Esophagus mucosa (tissue), 1 donor: ENCODE measurements at places on chromosomes 6 and 20.

DNA sequence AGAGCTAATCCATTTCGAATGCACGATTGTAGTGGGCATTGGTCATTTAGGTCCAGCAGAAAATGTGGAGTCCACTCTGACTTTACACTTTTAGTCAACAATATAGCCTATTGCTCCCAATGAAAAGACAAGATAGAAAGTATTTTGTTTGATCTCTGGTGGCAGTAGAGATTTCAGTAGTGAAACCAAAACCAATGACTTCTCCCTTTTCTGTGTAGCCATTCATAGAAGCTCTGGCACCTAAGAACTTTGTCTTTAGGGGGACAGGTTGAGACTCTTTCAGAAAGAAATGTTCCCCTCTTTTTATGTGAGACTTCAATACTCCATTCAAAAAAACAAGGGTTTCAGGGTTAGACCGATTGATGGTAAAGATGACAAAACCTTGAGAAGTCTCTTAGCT lies 510.8 kb upstream of the POU3F2 start:
- ATAC-seq = no peak

DNA sequence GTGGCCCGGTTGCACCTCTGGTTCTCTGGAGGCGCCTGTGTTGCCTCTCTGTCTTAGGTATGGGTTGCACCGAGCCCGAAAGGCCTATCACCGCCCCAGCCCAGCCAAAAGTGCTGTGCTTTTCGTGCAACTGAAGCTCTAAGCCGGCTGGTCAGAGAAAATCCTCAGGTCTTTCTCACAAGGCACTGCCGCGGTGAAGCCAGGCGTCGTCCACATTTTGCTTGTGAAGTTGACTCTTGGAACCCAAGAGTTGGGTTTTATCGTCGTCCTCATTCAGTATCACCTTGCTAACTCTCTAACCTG lies 726 bp upstream of the EMILIN3 start:
- no peak for ATAC-seq

GRCh38 chr6:22102671-22103070 lies 194.2 kb downstream of the PRL start:
- ATAC-seq = no peak

GRCh38 chr6:112335736-112336135 lies 11.4 kb upstream of the RFPL4B start:
- no peak for ATAC-seq

DNA sequence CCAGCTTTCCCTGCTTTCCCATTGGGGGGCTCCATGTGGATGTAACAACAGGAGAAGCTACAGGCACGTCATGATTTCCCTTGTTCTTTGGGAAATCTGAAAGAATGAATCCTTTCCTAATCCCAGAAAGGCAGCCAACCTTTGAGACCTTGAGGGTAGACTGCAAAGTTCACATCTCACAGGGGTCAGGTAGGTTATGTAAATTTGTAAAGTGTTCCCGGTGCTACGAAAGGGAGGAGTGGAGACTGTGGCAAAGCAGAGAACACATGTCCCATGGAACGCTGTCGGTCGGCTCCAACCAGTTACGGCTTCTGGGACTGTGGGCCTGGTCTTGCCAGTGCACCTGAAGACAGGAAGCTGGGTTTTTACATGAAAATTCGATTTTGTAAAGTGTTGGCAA lies 85.1 kb downstream of the RSPH3 start:
- ATAC-seq = no peak

- peak; percentile 88 for ATAC-seq
These were observed 42.7 kb upstream of the EZR start for GRCh38 chr6:158861686-158862381.

- no peak for ATAC-seq
These were observed 7.8 kb downstream of the SCGN start for GRCh38 chr6:25659633-25660368.

- no peak for ATAC-seq
These were observed 66.4 kb downstream of the ANKS1A start for GRCh38 chr6:34955442-34955841.
